Anterior cingulate cortex (tissue), 58 donors: ENCODE measurements at places on chromosomes 2 and 18.

- no peak for DNase-seq
Measured at GRCh38 chr2:124524155-124524915, 499.2 kb downstream of the CNTNAP5 start.

DNA sequence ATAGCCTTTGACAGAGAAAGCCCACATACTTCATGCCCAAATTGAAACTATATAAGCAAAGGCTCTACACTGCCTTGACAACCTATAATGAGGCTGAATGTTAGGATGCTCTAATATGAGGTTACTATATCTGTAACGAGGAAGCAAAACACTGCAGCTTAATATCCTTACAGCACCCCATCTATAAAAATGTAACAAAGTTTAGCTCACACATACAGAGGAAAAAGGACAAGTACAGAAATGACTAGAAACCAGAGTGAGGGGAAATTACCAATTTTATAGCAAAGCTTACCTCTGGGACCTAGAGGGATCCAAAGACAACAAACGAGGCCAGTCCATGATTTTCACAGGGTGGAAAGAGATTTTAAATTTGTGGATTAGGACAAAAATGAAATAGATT lies 138.5 kb downstream of the COL4A4 start:
- no peak for DNase-seq

- DNase-seq: no peak
Measured at GRCh38 chr2:69465513-69466456, 28.6 kb upstream of the NFU1 start.

GRCh38 chr2:32632089-32632488 lies 4.2 kb downstream of the TTC27 start:
- no peak for DNase-seq

- DNase-seq: no peak
Measured at GRCh38 chr2:8300216-8300615, 381.6 kb upstream of the ID2 start.

GRCh38 chr2:44777036-44777435 lies 164.5 kb upstream of the SIX3 start:
- DNase-seq: no peak

- DNase-seq: no peak
Measured at GRCh38 chr2:177325554-177325953, 61.0 kb upstream of the NFE2L2 start.

GRCh38 chr18:3593381-3593903 lies 143.5 kb downstream of the TGIF1 start:
- DNase-seq: peak; percentile 50

DNA sequence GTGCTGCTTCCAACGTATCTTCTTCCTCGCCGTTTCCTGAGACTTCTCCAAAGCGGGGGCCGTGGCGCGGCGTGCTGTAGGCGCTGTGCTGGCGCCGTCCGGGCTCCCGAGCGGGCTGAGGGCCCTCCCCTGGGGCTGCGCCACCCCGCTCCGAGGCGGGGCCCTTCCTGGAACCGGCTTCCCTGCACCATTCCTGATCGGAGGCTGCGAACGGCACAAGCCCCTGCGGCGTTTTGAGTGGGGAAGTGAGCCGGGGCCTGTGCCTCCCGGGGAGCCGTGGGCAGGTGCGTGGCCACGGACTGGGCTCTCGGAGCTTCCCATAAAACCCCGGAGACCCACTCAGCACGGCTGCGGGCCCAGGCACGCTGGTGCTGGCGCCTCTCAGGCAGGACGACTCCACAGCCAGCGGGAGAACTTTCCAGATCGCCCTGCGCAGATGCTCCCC lies 74.7 kb downstream of the PSMG2 start:
- DNase-seq: no peak

DNA sequence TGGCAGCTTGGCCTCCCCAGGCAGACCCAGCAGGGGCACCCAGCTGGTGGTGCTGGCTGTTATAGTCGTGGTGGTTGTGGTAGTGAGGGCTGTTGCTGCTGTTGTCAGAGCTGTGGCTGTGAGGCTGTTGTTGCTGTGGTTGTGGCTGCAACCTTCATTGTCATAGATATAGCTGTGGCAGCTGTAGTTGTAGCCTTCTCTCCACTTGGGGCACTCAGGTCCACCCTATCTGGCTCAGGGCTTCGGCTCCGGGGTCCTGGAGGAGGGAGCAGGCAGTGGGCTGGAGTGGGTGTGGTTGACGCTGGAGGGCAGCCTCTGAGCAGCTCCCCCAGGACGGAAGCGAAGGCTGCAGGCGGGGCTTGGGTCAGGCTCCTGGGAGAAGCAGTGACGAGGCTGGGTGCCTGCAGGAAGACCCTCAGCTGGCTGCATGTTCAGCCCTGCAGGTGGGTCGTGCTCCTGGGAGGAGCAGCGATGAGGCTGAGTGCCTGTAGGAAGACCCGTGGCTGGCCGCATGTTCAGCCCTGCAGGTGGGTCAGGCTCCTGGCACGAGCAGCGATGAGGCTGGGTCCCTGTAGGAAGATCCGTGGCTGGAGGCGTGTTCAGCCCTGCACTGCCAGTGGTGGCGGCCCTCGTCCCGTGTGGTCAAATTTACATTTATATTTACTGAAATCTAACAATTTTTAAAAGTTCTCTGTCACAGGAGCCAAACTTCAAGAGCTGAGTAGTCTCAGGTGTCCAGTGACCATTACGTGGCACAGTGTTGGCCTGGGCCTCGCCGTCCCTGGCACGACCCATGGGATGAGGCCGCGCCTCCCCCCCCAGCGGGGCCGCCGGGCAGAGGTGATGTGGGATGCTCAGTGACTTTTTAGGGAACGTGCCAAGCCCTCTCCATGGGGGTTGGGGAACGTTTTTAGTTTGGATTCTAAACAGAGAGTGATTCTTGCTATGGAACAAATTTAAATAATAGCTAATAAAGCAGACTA lies 79.2 kb upstream of the PXDN start:
- DNase-seq: no peak

DNA sequence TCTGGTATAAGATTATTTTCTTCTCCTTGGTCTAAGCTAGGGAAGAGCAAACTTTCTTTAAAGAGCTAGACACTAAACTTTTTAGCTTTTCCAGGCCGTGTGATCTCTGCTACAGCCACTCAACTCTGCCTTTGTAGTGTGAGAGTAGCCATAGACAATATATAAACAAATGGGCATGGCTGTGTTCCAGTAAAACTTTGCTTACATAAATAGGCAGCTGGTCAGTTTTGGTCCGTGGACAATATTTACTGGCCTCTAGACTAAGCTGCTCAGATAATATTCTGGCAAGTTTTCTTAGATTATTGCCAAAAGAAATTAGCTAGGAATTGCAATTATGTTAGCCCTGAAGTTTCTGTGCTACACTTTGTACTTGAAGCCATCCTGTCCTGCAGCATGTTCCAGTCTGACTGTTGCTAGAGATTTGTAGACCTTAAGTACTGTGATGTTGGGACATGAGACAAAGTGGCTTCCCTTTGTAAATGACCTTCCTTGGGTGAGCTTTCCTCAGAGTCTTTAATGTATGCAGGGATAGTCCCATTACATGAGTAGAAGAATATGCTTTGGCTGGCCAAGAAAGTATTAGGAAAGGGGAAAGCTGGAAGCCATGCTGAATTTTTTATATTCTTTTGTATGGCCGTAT lies 126.9 kb downstream of the SOX11 start:
- DNase-seq: no peak
